ENCODE measurements at places on chromosomes 2 and 18. TPM values are rescaled to one million over a fixed set of nuclear protein-coding genes. Genes with fewer than 3 reads are reported as not detected.
A peak's percentile ranks its signal among the peaks of the same experiment; 100 is the strongest.

- H3K27me3 ChIP-seq: no peaks in the 10 kb centered on the region
- no peak overlapping the region for H3K4me3 ChIP-seq
These were observed 649.4 kb upstream of the SLC8A1 start for GRCh38 chr2:41101281-41101680.

DNA sequence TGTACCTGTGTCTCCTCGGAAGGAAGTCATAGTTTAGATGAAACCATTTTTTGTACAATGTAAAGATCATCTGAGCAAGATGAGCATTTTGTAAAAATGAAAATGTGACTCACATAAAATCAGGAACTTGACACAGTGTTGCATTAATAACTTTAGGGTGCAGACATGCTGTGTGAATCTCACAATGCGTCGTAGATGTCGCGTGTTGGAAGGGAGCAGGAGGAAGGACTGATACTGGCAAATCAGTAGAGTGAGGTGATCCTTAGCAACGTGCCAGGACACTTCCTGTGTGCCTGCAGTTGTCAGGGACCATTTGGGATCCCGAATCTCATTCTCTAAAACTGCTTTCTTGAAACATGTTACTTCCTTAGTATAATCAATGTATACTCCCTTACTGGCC, 103.1 kb downstream of the SH3BP4 start:
- no peak overlapping the region for H3K4me3 ChIP-seq
- H3K27ac ChIP-seq: peak overlapping the region; percentile 6
- peaks cover 20% of the 10 kb centered on the region for H3K36me3 ChIP-seq
- H3K4me1 ChIP-seq: peaks cover 19% of the 10 kb centered on the region
- no peak for DNase-seq

- no peak overlapping the region for H3K4me3 ChIP-seq
- H3K27me3 ChIP-seq: no peaks in the 10 kb centered on the region
- H3K4me1 ChIP-seq: peaks cover 26% of the 10 kb centered on the region
- H3K36me3 ChIP-seq: peaks cover 17% of the 10 kb centered on the region
- no peak for DNase-seq
- no peak overlapping the region for H3K27ac ChIP-seq
These were observed 4.9 kb downstream of the DARS1 start for GRCh38 chr2:135980434-135981079.

GRCh38 chr2:48205137-48205798, 299.0 kb upstream of the FBXO11 start:
- H3K27me3 ChIP-seq: no peaks in the 10 kb centered on the region
- no peak overlapping the region for H3K27ac ChIP-seq
- H3K4me1 ChIP-seq: peaks cover 11% of the 10 kb centered on the region
- no peaks in the 10 kb centered on the region for H3K36me3 ChIP-seq

The SERPINB12 gene
- total RNA-seq: not detected

DNA sequence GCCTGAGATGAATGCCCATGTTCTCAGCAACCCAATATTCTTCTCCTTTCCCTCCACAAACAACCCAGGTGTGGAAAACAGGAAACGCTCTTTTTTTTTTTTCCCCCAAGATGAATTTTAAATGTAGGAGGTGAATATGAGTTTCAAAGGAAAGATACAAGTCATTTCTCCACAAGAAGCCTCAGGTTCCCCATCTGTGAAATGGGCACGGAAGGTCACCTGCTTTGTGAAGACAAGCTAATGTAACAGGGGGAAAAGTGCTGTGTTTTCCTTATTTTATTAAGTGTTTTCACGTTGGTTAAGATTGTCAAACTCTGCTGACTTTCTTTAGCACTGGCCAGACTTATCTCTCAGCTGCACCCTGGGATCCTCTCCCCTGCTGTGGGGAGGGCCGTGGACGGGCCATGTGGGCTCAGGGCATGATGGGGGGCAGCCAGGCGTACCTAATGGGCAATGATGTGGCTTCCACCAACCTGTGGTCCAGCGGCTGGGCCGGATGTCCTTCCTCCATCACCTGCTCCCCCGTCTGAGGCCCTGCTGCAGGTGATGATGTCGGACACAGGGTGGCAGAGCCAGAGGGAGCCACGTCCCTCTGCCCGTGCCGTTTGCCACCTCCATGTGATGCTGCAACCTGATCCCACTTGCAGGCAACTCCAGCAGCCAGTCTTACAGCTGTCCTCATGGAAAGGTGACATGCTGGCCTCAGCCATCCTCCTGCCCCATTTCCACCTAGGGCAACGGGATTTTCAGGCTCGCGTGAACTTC, 130.0 kb upstream of the PXDN start:
- no peak overlapping the region for H3K27ac ChIP-seq
- H3K4me3 ChIP-seq: no peak overlapping the region
- no peaks in the 10 kb centered on the region for H3K27me3 ChIP-seq
- H3K4me1 ChIP-seq: no peaks in the 10 kb centered on the region
- no peaks in the 10 kb centered on the region for H3K36me3 ChIP-seq
- no peak for DNase-seq

GRCh38 chr2:238240757-238241711, 1.2 kb upstream of the HES6 start:
- H3K27me3 ChIP-seq: no peaks in the 10 kb centered on the region
- H3K4me1 ChIP-seq: peaks cover 38% of the 10 kb centered on the region
- peak overlapping the region; percentile 42 for H3K4me3 ChIP-seq
- H3K27ac ChIP-seq: peak overlapping the region; percentile 74

The SPEG gene
- 90.8 TPM for total RNA-seq

The CHRNG gene
- total RNA-seq: not detected

- H3K36me3 ChIP-seq: no peaks in the 10 kb centered on the region
- no peak for DNase-seq
- no peak overlapping the region for H3K27ac ChIP-seq
These were observed 9.6 kb upstream of the KCNG2 start for GRCh38 chr18:79787865-79788733.

GRCh38 chr2:85011747-85012146, 40.8 kb downstream of the KCMF1 start:
- no peaks in the 10 kb centered on the region for H3K4me1 ChIP-seq
- no peak overlapping the region for H3K27ac ChIP-seq
- no peaks in the 10 kb centered on the region for H3K27me3 ChIP-seq

The EFHD1 gene
- total RNA-seq: 11.4 TPM

The ALPG gene
- not detected for total RNA-seq

The RAPGEF4 gene
- total RNA-seq: 14.1 TPM

The MEP1B gene
- not detected for total RNA-seq

GRCh38 chr2:65436824-65437221, 4.4 kb upstream of the SPRED2 start:
- no peak for DNase-seq
- no peaks in the 10 kb centered on the region for H3K27me3 ChIP-seq
- H3K27ac ChIP-seq: peak overlapping the region; percentile 99
- H3K4me3 ChIP-seq: peak overlapping the region; percentile 78
- H3K36me3 ChIP-seq: no peaks in the 10 kb centered on the region

DNA sequence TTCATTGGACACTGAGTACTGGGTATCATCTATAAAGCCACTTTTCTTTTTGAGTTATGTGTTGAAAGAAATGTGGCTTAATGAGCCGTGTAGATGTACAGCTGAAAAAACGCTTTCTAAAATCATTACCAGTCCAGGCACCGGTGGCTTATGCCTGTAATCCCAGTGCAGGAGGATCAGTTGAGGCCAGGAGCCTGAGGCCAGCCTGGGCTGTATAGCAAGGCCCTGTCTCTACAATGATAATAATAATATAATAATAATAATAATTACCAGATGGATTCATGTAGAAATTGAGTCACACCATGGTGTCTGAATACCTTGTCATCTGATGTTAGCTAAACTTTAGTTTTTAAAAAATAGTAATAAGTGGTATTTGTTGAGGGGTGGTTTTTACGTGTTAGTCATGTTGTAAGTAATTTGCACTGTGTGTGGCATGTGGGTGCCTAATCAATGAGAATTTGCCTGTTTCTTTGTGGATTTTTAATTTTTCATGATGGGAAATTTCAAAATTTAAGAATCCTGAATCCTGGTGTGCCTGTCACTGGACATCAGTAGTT, 30.1 kb downstream of the NCK2 start:
- no peaks in the 10 kb centered on the region for H3K36me3 ChIP-seq
- no peak overlapping the region for H3K4me3 ChIP-seq
- H3K27me3 ChIP-seq: no peaks in the 10 kb centered on the region
- H3K27ac ChIP-seq: no peak overlapping the region

The RAD51AP2 gene
- 0.22 TPM for total RNA-seq

- no peaks in the 10 kb centered on the region for H3K4me1 ChIP-seq
- H3K27ac ChIP-seq: no peak overlapping the region
- no peaks in the 10 kb centered on the region for H3K27me3 ChIP-seq
- no peaks in the 10 kb centered on the region for H3K36me3 ChIP-seq
These were observed 750.8 kb upstream of the KLHL29 start for GRCh38 chr2:22634167-22634566.

GRCh38 chr2:20421336-20421987, 25.4 kb upstream of the RHOB start:
- H3K27me3 ChIP-seq: no peaks in the 10 kb centered on the region
- no peak overlapping the region for H3K4me3 ChIP-seq
- DNase-seq: peak; percentile 58
- no peaks in the 10 kb centered on the region for H3K36me3 ChIP-seq

- H3K27me3 ChIP-seq: no peaks in the 10 kb centered on the region
- H3K4me1 ChIP-seq: no peaks in the 10 kb centered on the region
- H3K4me3 ChIP-seq: no peak overlapping the region
- DNase-seq: no peak
- H3K36me3 ChIP-seq: no peaks in the 10 kb centered on the region
- no peak overlapping the region for H3K27ac ChIP-seq
These were observed 28.4 kb downstream of the GNLY start for GRCh38 chr2:85722519-85722918.

The PAIP2B gene
- total RNA-seq: 18.1 TPM

GRCh38 chr18:76686737-76687231, 135.6 kb upstream of the ZNF236 start:
- H3K4me1 ChIP-seq: no peaks in the 10 kb centered on the region
- H3K27me3 ChIP-seq: no peaks in the 10 kb centered on the region
- DNase-seq: peak; percentile 79
- no peaks in the 10 kb centered on the region for H3K36me3 ChIP-seq

- H3K27me3 ChIP-seq: no peaks in the 10 kb centered on the region
- peak overlapping the region; percentile 83 for H3K27ac ChIP-seq
- H3K36me3 ChIP-seq: no peaks in the 10 kb centered on the region
- DNase-seq: peak; percentile 73
- H3K4me3 ChIP-seq: peak overlapping the region; percentile 54
These were observed 48.2 kb upstream of the SP3 start for GRCh38 chr2:174013315-174013751.

The FAM237A gene
- total RNA-seq: not detected

GRCh38 chr18:24402209-24402785, 4.7 kb upstream of the OSBPL1A start:
- no peaks in the 10 kb centered on the region for H3K27me3 ChIP-seq
- no peak overlapping the region for H3K4me3 ChIP-seq
- H3K27ac ChIP-seq: no peak overlapping the region
- H3K4me1 ChIP-seq: peaks cover 6% of the 10 kb centered on the region
- DNase-seq: no peak

The ANKMY1 gene
- 3.7 TPM for total RNA-seq

DNA sequence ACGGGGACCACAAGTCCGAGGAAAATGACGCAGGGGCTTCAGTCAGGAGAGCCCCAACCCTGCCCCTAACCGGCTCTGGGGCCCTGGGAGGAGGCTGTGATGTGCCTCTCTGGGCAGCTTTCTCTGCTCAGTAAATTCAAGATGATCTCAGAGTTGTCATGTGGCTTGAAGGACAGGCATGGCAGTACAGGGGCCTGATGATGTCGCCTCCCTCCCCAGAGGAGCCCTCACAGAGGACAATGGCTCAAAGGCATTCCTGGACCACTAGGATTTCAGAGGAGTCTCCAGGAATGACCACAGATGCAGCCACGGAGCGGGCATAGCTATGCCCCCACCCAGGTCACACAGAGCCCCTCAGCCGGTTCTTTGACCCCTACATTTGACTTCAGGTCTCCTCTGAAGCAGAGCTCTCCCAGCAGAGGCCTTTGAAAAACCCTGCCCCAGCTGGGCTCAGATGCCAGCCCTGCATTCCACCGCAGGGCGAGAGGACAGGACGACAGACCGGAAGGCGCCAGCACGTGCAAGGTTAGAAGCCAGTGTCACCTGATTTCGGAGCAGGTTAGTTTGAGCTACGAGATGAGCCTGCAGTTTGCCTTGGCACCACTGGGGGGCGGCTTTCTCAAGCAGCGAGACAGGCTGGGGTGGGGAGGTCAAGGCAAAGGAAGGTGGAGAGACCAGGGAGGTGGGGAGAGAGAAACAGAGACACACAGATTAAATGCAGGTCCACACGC, 39.2 kb downstream of the BIN1 start:
- no peaks in the 10 kb centered on the region for H3K36me3 ChIP-seq
- peaks cover 4% of the 10 kb centered on the region for H3K4me1 ChIP-seq
- no peaks in the 10 kb centered on the region for H3K27me3 ChIP-seq
- H3K4me3 ChIP-seq: no peak overlapping the region
- peak overlapping the region; percentile 50 for H3K27ac ChIP-seq

The AGXT gene
- not detected for total RNA-seq

The DLGAP1 gene
- total RNA-seq: 0.56 TPM

The TIGD1 gene
- 2.0 TPM for total RNA-seq

The DUSP2 gene
- 9.0 TPM for total RNA-seq

DNA sequence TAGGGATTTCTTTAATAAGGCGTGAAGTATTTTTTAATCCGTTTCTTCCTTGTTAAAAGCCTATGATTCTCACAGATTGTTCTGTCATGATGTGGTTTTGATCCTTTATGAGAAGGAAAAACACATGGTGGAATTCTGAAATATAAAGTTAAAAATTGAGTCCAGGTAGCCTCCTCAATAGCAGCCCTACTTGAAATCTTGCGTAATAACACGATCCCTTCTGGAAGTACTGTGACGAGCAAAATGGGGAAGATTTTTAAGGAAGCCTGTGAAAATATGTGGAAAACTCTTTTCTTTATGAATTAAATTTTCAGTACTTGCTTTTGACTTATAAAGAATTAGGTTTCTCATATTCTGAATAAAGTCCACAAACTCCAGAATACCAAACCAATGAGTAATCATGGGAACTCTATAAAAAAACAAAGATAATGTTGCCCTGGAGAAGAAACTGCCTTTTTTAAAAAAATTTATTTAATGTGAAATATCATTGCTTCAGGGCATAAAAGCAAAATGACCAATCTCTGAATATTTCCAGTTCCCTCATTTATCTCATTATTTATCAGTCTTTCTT, 476.4 kb upstream of the ZEB2 start:
- peak overlapping the region; percentile 71 for H3K27ac ChIP-seq
- H3K4me3 ChIP-seq: no peak overlapping the region
- no peak for DNase-seq
- H3K36me3 ChIP-seq: no peaks in the 10 kb centered on the region

The MAPK4 gene
- total RNA-seq: 17.9 TPM

All from right atrium auricular region (tissue), 2 donors.